ENCODE measurements at places on chromosomes 13 and 19.

DNA sequence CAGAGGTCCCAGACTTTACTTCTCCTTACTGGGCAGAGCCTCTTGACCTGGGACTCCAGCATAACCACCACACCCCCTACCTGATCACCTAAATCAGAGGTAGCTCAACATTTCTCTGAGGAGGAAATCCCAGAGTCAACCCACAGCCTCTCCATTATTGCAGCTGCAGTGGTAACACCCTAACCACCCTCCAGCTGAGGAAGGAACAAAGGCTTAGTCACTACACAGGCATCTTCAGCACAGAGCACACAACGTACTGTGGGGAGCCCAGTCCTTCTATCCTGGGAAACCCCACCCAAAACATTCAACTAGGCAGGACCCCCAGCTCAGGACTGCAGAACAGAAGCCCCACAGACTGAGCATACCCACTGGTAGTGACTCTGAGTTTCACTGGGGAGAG is 824.7 kb upstream of the SLITRK5 start:
- DNase-seq = no peak

- DNase-seq = no peak
These were observed 16.5 kb downstream of the ELF1 start for GRCh38 chr13:41002606-41003005.

- DNase-seq = no peak
These were observed 1.0 kb downstream of the PCID2 start for GRCh38 chr13:113207460-113207859.

- no peak for DNase-seq
These were observed 4.2 kb upstream of the SPACA6 start for GRCh38 chr19:51688671-51689571.

GRCh38 chr13:76874479-76874878 is 11.7 kb downstream of the KCTD12 start:
- DNase-seq = no peak

All from stimulated activated CD8-positive, alpha-beta memory T cell treated with anti-CD3 and anti-CD28 coated beads, Interleukin-12 subunit alpha, Interleukin-12 subunit beta, amount 100 ng/mL, for 4 hours (primary cell).